ENCODE measurements at places on chromosomes 2 and 18. TPM values are rescaled to one million over a fixed set of nuclear protein-coding genes. Genes with fewer than 3 reads are reported as not detected.

Gene SEMA4C
- total RNA-seq, result 30.7 TPM

Gene CABYR
- 39.6 TPM for total RNA-seq

Gene SPATA3
- not detected for total RNA-seq

DNA sequence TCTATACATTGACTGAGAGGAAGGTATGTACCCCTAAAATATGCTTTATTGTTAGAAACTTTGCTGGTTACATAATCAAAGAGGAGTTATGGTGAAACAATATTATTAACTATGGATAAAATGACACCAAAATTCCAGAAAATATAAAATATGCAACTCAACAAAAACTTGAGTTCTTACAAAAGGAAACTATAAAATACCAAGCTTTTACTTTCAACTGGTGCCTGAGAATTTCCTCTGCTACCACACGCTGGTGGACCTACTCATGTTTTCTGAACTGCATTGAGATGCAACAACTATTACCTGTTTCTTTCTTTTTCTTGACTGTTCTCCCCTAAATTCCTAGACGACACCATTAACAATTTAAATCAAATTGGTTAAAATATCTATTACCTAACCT, 8.2 kb upstream of the NFE2L2 start:
- no peak for DNase-seq

GRCh38 chr2:62197011-62197924, 1.4 kb downstream of the B3GNT2 start:
- peak; percentile 14 for DNase-seq
